ENCODE measurements at places on chromosomes 7 and 10.

DNA sequence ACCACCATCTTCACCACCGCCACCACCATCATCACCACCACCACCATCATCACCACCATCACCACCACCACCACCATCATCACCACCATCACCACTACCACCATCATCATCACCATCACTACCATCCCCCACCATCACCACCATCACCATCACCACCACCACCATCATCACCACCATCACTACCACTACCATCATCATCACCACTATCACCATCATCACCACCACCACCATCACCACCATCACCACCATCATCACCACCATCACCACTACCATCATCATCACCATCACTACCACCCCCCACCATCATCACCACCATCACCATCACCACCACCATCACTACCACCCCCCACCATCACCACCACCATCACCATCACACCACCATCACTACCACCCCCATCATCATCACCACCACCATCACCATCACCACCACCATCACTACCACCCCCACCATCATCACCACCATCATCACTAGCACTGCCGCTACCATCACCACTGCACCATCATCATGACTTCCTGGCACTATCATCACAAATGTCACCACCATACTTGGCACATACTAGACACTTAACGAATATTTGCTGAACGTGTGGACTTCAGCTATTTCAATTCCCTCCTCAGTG, 25.3 kb upstream of the FZD8 start:
- no peak for DNase-seq

DNA sequence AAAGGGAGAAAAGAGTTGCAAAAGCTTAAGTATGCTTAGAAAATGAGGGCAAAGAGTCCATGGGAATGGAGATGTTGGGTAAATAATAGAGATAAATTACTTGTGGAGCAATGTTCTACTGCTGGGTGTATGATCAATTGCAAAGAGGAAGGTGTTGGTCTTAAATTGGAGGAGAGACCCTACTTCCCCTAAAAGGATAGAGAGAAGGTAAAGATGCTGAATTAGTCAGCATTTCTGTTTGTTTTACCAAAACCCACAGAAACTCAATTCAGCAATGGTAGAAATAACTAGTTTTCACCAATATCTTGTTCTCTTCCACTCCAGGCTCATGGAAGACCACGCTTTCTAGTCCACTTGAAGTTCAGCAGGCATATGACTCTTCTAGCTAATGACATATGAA, 32.1 kb downstream of the ASB4 start:
- no peak for DNase-seq

- no peak for DNase-seq
Measured at GRCh38 chr7:43232366-43232765, 119.9 kb downstream of the HECW1 start.

DNA sequence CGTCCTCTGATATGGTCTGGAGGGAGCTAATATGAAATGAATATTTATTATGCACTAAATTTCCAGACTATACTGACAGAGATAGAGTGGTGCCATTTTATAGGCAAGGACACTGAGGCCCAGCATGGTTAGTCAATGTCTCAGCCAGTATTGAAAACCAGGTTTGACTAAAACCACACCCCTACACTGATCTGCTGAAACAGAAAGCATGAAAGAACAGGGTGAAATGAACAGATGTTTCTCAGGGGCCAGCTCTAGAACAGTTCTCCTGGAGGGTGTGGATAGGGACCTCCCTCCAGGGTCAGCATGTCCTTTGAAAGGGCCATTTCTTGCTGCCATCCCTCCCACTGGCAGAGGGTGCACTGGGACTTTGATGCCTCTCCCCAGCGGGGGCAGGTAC, 700.5 kb downstream of the GRID1 start:
- DNase-seq = no peak

GRCh38 chr7:151395036-151395367, 14.8 kb downstream of the WDR86 start:
- no peak for DNase-seq

GRCh38 chr7:19621740-19622139, 87.1 kb downstream of the POLR1F start:
- no peak for DNase-seq

DNA sequence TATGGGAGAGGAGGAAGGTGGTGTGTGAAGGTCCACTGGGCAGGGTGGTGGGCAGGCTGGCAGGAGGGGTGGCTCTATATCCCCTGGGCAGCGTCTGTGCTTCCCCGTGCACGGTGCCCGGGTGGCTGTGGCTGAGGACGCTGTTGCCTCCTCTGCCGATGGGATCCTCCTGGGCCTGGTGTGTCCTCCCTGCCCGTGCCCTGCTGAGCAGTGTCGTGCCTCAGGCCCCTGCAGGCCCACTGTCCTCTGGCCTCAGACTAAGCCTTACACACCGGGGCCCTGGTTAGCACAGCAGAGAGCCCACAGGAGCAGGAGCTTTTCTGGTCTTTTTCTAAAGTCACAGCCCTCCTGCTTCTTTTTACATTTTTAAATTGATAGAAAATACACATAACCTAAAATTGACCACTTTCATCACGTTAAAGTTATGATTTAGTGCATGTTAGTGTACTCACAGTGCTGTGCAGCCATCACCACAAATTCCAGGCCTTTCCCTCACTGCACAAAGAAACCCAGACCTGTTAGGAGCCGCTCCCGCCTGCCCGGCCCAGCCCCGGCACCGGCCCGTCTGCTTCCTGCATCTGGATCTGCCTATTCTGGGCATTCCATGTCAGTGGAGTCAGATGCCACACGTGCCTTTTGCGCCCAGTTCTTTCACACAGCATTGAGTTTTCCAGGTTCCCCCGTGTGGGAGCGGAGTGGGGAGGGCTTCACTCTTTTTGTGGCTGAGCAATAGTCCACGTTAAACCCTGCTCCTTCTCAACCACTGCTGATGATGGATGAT, 19.4 kb downstream of the PFKFB3 start:
- DNase-seq = no peak

DNA sequence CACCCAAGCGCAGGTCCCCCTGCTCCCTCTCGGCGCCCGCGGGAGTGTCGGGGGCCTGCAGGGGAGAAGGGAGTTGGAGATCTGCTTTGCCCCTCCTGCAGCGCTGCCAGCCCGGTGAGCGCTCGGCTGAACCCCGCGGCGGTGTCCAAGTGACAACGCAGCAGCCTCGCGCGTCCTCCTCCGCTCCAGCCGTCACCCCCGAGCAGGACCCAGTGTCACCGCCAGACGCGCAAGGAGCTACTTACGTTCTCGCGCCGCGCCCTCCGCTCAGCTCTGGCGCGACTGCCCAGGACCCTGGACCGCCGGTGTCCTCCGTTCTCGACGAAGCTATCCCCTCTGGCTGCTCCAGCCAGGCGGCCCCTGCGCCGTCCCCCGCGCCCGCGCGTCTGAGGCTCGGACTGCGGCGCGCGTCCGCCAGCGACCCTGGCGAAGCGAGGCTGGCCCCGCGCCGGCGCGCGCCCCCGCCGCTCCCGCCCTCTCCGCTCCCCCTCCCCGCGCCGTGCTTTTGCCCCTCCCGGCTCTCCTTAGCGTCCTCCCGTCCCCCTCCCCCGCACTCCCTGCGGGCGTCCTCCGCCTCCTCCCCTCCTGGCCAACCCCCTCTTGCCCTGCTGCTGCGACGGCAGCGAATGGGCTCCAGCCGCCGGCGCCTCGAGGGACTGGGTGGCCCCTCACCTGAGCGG, at the start of gene NRCAM:
NRCAM (minus strand) TSS at position 439 of the 680 bp plus-strand sequence. CDS start 216,372 bp downstream, outside the sequence.
- peak; percentile 64 for DNase-seq

GRCh38 chr10:27145937-27146336, 8.2 kb downstream of the YME1L1 start:
- DNase-seq = no peak

- no peak for DNase-seq
Measured at GRCh38 chr10:14379556-14380280, 49.0 kb upstream of the FRMD4A start.

GRCh38 chr7:78444267-78444666, 645.7 kb downstream of the PHTF2 start:
- no peak for DNase-seq

GRCh38 chr7:134916171-134916883, 70.0 kb upstream of the AGBL3 start:
- DNase-seq = no peak

GRCh38 chr10:6074489-6075301, 12.5 kb upstream of the IL2RA start:
- DNase-seq = no peak

- no peak for DNase-seq
Measured at GRCh38 chr10:47230957-47231356, 69.0 kb upstream of the GDF10 start.

- no peak for DNase-seq
Measured at GRCh38 chr7:130970696-130971095, 236.7 kb upstream of the KLF14 start.

GRCh38 chr10:28468707-28469483, 64.0 kb upstream of the WAC start:
- DNase-seq = no peak

- no peak for DNase-seq
Measured at GRCh38 chr10:123945325-123945920, 53.8 kb upstream of the CPXM2 start.

DNA sequence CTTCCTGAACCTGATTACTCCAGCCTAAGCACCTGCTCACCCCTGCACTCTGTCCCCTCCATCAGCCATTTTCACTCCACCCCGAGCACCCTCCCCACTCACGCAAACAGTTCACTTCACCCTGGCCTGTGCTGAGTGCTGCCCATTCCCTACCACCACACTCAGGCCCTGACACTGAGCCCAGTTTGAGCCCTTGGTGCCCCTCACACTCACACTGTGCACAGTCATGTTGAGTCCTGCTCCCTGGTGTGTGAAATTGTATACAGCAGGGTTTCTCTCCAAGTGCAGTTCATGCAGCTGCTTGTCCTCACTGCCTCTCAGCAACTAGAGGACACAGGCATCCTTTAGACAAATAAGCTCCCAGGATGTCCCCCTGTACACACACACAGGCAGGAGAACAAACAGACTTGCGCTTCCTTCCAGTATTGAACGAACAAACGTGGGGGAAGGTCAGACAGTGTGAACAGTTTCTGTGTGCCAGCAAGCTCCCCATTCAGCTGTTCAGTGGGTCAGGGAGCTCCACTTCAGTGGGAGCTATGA, 6.8 kb downstream of the MYO1G start:
- no peak for DNase-seq

DNA sequence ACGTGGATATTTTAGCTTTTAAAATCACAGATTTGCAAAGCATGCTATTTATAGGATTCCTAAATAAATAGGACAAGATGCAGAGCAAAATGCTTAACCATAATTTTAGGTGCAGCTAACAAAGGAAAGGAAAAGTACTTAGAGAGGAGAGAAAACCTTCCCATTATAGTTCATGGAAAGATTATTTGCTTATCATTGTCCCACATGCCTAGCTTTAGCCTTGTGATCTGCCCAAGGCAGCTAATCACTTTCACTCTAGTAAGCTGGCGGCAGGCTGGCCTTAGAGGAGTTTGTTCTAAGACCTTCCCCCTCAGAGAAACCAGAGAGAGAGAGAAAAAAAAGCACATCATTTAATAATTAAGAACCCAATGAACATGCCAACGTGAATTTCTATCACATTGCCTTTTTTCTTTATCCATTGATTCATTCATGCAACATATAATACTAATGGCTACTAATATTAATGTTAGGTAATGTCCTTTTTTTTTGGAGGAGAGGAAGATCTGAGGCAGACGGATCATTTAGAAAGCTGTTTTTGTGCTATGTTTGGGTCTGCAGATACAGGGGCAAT, 274.6 kb downstream of the ARL4A start:
- DNase-seq = no peak

GRCh38 chr7:127850195-127850594, 181.0 kb downstream of the LRRC4 start:
- no peak for DNase-seq

- DNase-seq = no peak
Measured at GRCh38 chr10:44046605-44047004, 338.3 kb downstream of the CXCL12 start.

GRCh38 chr7:148763622-148764021, 64.9 kb downstream of the CUL1 start:
- DNase-seq = no peak

- DNase-seq = no peak
Measured at GRCh38 chr10:13978533-13979115, 352.1 kb downstream of the FRMD4A start.

DNA sequence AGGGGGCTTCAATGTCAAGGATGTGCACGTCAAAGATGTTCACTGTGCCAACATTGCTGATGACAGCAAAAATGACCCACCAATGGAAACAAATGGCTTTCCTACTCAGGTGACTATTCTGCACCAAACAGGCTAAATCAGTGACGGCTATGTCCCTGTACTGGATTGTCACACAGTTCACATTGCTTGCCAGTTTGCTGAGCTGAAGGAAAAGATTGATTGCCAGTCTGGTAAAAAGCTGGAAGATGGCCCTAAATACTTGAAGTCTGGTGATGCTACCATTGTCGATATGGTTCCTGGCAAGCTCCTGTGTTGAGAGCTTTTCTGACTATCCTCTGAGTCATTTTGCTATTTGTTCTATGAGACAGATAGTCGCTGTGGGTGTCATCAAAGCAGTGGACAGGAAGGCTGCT, 202.2 kb upstream of the ETV1 start:
- DNase-seq = no peak

- no peak for DNase-seq
Measured at GRCh38 chr7:124276005-124276622, 243.2 kb upstream of the TMEM229A start.

DNA sequence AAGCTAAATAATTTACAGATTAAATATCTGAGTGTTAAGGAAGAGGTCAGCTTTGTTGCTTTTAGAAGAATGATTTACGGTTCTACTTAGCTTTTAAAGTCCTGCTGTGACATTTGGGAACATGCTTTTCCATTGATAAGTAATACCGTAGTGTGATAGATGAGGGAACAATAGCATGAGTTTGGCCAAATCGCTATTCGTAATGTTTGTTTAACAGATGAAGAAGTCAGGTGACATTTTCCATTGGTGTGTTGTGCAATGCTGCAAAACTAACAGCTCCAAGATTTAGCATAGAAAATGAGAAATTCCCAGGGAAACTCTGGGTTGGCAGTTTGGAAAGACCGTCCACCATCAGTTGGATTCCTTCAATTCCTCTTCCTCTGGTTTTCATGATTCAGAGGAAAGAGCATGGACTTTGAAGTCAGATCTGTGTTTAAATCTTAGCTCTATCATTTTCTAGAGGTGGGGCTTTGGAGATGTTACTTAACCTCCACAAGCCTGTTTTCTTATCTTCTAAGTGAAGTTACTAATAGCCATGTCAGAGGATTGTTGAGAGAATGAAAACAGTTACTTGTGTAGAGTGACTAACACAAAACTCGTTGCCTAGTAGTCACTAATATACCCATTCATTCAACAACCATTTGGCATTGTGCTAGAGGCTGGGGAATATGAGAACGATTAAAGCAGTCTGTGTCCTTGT, 140.4 kb upstream of the BMPER start:
- no peak for DNase-seq

DNA sequence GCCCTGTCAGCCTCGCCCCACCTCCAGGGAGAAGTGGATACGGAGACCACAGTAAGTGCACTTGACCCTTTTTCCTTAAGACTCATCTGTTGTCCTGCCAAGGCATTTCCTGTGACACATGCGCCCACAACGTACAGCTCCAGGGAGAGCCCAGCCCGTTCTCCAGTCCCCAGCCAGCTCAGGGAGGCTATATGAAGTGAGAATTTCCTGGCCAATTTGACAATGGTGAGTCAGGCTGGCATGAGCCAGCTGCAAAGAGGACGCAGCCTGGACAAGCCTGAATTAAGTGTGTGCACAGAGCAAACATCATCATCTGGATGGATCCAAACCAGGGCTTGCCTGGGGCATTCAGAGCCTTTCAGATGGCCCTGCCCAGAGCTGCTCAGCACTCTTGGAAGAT, 244.8 kb downstream of the KCNMA1 start:
- no peak for DNase-seq

All from effector CD8-positive, alpha-beta T cell (primary cell).